ENCODE measurements at places on chromosomes 3 and 15.

DNA sequence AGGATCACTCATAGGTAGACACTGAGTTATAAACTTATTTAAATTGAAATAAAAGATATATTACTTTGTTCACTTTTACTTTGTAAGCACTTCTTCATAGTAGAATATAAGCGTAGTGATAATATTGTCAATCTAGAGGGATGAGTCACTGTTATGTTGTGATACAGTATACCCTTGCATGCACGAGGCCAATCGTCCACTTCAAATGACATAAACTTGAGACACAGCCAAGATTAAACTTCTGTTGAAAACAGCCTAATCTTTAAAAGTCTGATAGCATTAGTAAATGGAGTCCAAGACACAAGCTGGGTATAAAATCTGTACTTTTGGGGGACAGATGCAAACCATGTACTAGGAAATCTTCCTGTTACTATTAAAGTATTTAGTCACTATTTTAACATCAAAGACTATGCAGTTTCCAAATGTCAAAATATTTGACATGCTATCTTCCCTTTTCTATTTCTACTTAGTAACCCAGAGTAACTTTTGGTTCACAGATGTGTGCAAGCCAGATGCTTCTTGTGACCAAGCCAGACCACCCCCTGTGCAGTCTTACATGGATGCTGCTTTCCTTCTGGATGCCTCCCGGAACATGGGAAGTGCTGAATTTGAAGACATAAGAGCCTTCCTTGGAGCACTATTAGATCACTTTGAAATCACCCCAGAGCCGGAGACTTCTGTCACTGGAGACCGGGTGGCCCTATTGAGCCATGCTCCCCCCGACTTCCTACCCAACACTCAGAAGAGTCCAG lies 85.3 kb downstream of the PIK3R4 start:
- no peak for DNase-seq

GRCh38 chr3:108450444-108450843 lies 60.0 kb downstream of the MYH15 start:
- no peak for DNase-seq

GRCh38 chr3:159796226-159796625 lies 192.4 kb upstream of the IL12A start:
- DNase-seq, result no peak

DNA sequence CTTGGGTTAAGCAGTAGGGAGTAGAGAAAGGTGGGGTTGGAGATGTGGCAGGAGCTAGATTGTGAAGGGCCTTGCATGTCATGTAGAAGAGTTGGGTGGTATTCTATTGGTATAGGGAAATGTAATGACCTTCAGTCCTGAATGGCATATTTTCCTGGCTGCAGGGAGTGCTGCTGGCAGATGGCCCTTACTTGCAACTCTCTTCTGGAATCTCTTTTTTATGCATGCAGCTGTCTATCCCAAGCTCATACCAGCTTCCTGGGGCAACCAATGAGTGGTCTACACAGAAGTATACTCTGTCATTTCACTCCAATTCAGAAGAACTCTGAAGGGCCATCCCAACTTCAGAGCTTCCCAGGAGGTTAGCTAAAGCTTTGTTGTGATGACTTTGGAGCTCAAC lies 144.7 kb upstream of the ANKRD28 start:
- no peak for DNase-seq

- peak; percentile 40 for DNase-seq
Observed at GRCh38 chr15:64665179-64665578, 110.2 kb downstream of the RBPMS2 start.

GRCh38 chr3:156674911-156675829 lies 780 bp downstream of the TIPARP start:
- no peak for DNase-seq

- DNase-seq, result no peak
Observed at GRCh38 chr3:159540882-159541495, 447.6 kb upstream of the IL12A start.

All from GM18507 (cell line).